Left lobe of liver (tissue), 2 donors: ENCODE measurements at places on chromosomes 3 and 15. TPM values are rescaled to one million over a fixed set of nuclear protein-coding genes. Genes with fewer than 3 reads are reported as not detected.

DNA sequence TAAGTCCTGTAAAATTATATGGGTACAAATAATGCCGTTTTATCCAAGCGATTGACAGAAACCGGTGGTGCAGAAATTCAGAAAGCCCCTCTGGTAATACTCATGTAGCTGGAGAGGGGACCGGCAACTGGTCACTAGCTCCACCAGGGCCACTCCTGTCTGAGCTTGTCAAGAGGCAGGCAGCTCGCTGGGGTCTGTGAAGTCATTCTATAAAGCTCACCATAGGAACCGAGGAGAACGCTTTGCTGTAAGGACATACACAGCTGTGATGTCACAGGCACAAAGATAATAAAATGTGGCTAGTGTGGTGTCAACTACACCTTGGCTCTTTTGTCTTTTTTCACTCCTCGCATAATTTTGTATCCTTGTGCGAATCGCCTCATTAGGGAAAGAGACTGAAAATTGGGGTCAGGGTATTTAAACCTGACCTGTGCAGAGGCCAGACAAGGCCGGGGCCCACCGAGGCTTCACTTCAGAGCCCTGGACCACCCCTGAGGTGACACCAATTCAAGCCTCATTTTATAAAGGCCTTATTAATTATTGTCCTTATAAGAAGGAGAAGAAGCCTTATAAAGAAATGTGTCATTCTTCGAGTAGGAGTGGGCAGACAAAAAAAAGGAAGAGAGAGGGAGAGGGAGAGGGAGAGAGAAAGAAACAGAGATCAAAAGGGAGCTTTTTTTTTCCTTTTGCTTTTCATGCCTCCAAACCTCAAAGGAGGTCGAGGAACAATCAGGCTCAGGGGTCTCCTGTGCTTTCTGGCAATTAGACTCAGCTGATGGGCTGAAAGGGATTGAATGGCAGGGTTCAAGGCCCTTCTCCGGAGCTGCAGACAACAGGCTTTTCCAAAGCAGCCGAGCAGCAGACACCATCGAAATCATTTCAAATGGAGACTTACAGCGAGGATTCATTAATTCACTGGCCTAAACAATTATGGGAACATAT is 813.3 kb upstream of the ARRDC4 start:
- DNase-seq, result no peak

GRCh38 chr3:27487383-27487782 is 3.2 kb upstream of the SLC4A7 start:
- no peak for DNase-seq

DNA sequence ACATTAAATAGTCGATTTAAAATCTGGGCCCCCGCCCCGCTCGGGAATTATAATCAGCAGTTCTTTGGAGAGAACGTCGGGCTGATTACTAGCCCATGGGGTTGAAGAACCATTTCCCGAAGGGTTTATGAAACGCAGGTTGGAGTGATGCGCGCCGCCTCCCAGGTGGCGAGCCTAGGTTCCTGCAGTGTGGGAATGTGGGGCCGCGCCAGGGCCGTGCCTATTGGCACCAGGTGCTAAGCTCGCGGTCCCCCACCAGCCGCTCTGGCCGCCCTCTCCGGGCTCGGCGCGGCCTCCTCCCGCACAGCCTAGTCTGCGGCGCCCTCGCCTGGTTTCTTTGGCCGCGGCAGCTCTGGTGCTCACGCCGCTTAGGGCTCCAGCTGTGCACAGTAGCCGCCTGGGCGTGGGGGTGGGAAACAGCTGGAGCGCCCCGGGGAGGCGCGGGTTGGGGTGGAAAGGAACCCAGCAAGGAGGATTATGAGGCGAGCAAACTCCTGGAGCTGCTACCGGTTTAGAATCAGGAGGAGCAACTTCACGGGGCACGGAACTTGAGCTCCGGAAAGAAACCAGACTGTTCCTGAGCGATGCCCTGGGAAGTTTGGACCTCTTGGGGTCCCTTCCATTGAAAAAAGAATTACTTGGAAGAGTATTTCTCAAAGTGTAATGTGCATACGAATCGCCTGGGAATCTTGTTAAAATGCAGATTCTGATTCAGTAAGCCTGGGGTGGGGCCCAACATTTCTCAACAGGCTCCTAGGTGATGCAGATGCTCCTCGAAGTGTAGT is 5.6 kb upstream of the MECOM start:
- no peak for DNase-seq

FRMD5 gene
- not detected for total RNA-seq

GRCh38 chr3:69200384-69201068 is 78.1 kb upstream of the LMOD3 start:
- peak; percentile 84 for DNase-seq

DNA sequence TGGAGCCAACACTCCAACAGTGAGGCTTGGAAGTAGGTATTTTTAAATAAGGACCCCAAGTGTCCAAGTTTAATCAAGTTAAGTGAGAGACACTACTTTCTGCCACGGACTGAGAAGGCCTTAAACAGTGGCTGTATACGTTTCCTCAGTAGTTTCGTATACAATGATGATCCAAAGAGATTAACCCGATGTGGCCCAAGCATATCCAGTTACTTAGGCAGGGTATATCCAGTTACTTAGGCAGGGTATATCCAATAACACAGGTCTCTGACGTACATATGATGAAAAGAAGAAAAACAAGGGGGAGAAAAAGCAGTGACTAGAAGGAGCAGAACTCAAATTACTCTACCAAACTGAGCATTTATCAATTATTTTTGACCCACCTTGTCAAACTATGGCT is 591.4 kb downstream of the FOXP1 start:
- no peak for DNase-seq

- DNase-seq, result no peak
These were observed 8.4 kb downstream of the SOX2 start for GRCh38 chr3:181719991-181720680.

NTRK3 gene
- 0.38 TPM for total RNA-seq

- no peak for DNase-seq
These were observed 586.4 kb downstream of the GRM7 start for GRCh38 chr3:7447197-7447769.

ZNF502 gene
- 1.8 TPM for total RNA-seq

CA12 gene
- total RNA-seq, result 0.28 TPM

DNA sequence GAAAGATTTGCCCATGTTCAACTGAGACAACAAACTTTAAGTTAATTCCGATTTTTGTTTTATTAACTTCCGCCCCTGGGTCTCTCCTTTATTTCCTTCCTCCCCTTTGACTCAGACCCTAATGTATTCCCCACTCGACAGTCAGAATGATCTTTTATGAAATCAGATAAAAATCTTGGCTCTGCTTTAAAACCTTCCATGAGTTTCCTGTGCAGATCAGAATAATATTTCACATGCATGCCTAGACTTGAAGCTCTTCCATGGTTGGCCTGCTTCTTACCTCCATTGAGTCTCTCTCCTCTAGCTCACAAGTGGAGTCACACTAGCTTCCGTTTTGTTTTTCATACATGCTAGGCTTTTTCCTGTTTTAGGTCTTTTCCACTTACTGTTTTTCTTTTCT is 116.8 kb upstream of the SPATA16 start:
- no peak for DNase-seq

- DNase-seq, result no peak
These were observed 90.8 kb upstream of the PFN2 start for GRCh38 chr3:150061288-150062024.

KAT2B gene
- total RNA-seq, result 25.6 TPM

DNA sequence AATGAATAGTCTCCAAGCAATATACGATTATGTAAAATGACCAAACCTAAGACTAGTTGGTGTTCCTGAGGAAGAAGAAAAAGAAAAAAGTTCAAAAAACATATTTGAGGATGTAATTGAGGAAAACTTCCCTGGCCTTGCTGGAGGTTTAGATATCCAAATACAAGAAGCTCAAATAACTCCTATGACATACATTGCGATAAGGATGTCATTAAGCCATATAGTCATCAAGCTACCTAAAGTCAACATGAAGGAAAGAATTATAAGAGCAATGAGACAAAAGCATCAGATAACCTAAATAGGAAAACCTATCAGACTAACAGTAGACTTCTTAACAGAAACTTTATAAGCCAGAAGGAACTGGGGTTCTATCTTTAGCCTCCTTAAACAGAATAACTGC is 231.1 kb downstream of the TUSC7 start:
- DNase-seq, result no peak

- no peak for DNase-seq
These were observed 6.7 kb upstream of the ZBED2 start for GRCh38 chr3:111601810-111602209.

RTP3 gene
- total RNA-seq, result 28.6 TPM

DNA sequence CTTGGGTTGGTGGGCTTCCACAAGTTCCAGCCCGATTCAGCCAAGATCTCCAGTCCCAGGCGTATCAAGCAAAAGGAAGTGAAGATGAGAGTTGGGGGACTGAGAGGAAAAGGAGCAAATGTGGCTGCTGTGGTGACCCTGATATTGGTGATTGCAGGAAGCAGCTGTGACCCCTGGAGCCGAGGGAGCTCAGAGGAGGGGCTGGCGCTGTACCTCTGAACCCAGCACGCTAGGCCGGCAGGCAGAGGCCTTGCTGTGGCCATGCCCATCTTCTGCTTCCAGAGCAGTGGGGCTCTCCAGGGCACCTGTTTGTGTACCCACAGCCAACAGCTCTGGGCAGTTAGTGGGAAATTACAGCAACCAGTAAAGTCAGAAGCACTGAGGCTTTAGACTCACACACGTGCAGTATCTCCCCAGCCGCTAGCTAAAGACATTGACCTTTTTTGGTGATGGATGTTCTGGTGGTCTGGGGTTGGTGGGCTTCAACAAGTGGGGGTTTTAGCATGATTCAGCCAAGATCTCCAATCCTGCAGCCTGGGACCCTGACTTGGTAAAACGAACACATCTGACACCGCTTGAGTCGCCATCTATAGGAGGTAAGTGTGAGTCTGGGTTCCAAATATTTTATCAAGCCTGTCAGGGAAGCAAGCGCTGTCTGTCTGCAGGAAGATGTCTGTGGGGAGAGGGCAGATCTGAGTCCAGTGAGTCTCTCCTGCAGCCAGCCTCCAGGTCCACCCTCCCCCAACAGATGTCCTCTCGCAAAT is 33.1 kb downstream of the TM2D3 start:
- DNase-seq, result no peak

DNA sequence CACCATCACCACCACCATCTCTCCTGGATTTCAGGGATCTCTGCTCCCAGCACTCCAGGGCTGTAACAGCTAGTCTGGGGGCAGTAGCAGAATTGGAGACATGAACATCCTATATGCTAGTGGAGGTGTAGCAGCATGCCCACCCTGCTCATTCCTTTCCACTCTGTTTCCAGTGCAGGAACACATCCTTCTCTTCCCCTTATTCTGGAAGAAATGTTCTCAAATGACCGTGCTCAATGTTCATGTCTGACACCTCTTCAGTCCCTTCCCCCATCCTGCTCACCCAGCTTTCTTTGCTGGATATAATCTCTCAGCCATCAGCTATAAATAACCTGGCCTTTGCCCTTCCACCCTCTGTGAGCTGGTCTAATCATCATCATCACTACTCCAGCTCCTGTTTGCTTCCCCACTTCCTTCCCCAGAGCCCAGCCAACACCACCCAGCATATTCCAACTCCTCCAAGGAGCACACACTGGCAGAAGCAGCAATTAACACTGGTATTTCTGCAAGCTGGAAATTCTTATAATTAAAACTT is 31.1 kb downstream of the DCLK3 start:
- no peak for DNase-seq

DNA sequence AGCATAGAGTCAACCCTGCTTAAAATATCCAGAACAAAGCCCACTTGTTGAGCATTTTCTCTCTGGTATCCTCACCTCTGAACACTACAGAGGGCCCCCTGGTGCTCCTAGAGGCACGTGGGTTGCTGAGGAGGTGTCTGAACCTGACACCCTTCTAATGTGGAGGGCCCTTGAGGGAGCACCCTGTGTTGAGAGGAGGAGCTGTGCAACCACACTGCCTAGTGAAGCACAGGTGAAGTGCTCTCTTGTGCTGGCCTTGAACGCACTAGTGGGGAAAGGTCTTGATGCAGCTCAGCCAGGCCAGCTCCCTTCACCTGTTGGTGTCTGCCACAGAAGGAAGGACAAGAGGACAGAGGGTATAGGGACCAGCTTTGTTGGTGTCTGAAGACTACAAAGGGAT is 51.9 kb downstream of the CCK start:
- no peak for DNase-seq

DNA sequence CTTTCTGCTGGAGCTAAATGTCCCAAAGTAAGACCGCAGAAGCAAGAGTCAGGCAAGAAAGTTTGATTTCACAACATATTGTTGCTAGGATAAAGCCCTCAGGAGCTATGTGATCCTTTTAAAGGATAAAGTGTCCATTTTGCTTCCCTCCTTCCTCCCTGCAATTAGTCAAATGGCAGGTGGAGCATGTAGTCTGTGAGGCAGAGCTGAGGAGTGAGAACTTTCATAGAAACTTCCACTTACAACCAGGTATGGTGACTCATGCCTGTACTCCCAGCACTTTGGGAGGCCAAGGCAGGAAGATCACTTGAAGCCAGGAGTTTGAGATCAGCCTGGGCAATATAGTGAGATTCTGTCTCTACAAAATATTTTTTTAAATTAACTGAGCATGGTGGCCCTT is 25.2 kb upstream of the RHCG start:
- DNase-seq, result no peak

DNA sequence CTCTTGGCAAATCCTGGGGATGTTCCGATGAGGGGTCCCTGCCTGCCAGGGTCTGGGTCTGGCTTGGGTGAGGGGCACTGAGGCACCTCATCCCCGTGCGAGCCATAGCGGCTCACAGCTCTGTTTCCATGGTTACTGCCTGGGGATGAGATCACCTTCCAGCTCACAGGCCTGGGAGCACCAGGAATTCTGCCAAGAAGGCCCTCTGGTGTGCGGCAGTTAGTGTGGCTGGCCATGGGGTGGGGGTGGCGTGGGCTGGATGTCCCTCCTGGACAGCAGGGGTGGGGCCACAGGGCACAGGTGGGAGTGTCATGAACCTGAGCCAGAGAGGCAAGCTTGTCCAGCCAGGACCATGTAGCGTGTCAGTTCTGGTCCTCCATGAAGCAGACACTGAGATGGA is 22.1 kb upstream of the PRR23E start:
- no peak for DNase-seq

SEC62 gene
- 103 TPM for total RNA-seq

- DNase-seq, result no peak
These were observed 325.8 kb upstream of the NAALADL2 start for GRCh38 chr3:174533286-174533685.
